Hematopoietic multipotent progenitor cell (in vitro differentiated cells): ENCODE measurements at places on chromosomes 12 and 14. TPM values are rescaled to one million over a fixed set of nuclear protein-coding genes. Genes with fewer than 3 reads are reported as not detected.

DNA sequence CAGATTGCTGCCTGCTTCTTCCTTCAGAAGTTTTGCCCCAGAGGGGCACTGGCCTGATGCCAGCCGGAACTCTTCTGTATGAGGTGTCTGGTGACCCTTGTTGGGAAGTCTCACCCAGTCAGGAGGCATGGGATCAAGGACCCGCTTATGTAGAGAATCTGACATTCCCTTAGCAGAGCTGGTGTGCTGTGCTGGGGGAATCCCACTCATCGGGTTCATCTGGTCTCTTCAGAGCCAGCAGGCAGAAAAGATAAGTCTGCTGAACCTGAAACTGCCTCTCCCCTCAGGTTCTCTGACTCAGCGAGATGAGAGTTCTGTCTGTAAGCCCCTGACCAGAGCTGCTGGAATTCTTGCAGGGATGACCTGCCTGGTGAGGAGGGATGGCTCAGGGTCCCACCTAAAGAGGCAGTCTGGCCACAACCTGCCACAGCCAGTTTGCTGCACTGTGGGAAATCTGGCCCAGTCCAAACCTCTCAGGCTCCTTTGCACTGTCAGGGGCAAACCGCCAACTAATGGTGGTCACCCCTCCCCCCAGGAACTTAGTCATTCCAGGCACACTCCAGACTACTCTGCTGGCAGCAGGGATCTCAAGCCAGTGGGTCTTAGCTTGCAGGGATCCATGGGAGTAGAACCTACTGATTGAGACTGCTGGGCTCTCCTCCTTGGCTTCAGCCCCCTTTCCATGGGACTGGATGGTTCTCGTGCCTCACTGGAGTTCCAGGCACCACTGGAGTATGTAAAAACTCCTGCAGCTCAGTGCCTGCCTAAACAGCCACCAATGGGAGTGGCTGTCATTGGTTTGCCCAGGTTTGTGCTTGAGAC, 4.1 kb downstream of the CLEC2D start:
- DNase-seq = peak; percentile 66

- no peak for DNase-seq
Measured at GRCh38 chr12:15752785-15753184, 36.4 kb downstream of the EPS8 start.

- DNase-seq = peak; percentile 70
Measured at GRCh38 chr12:57836442-57837375, 9.8 kb downstream of the CTDSP2 start.

DNA sequence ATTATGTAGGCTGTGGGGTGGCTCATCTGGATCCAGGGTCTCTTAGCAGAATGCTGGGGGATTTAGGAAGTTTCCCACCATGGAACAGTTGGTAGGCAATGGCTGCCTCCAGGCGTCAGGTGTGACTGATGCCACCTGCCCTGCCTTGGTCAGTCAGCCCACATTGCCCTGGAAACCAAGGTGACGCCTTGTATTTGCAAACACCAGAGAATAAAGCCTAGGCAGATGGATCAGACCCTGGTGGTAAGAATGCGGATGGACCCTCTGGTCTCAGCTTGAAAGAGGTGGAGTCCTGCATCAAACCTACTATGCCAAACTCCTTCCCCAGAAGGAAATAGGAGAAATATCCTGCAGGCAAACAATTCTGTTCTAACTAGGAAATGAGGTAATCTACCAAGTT, 38.2 kb downstream of the NCKAP5L start:
- no peak for DNase-seq

DNA sequence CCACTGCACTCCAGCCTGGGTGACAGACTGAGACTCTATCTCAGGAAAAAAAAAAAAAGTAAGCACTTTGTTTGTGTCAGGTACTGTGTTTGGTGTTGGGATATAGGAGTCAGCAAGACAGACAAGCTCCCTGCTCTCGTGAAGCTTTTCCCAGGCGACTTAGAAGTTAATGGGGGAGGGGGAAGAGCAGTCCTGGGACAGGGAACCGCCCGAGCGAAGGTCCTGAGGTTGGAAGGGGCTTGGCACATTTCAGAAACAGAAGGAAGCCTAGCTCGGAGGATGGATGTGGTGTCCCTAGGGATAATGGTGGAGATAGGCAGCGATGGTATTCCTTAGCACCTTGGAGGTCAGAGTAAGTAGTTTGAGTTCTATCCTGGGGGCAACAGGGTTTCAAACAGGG, 8.5 kb upstream of the COX6A1 start:
- DNase-seq = no peak

DNA sequence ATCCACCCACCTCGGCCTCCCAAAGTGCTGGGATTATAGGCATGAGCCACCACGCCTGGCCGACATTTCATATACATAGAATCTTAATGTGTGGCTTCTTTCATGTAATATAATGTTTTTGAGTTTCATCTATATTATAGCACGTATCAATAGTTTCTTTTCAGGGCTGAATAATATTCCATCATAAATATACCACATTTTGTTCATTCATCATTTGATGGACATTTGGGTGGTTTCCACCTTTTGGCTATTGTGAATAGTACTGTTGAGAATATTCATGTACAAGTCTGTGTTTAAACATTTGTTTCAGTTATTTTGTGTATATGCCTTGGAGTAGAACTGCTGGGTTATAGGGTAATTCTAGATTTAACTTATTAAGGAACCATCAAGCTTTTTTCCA, 12.0 kb downstream of the ACVR1B start:
- no peak for DNase-seq

GRCh38 chr14:55136885-55137786, 8.1 kb downstream of the LGALS3 start:
- no peak for DNase-seq

- DNase-seq = no peak
Measured at GRCh38 chr14:93381644-93382043, 34.7 kb downstream of the COX8C start.

GRCh38 chr12:14471497-14471896, 96.2 kb downstream of the PLBD1 start:
- DNase-seq = no peak

DNA sequence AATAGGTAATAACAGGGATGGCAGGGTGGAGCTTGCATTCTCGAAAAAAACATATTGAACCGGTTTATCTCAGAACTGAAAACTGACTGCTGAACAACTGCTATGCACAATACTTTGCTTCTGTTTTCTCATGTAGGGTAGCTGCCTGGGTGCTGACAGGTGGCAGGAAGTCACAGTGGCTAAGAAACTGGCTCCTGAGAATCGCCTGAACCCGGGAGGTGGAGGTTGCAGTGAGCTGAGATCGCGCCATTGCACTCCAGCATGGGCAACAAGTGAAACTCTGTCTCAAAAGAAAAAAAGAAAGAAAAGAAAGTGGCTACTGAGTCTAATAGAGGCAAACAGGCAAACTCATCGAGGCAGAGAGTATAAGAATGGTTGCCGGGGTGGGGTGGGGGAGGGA, 113.1 kb downstream of the CCDC60 start:
- DNase-seq = no peak

GRCh38 chr12:132061197-132061596, 82.9 kb downstream of the DDX51 start:
- DNase-seq = no peak

LRRC43 gene
- total RNA-seq = 1.1 TPM

OTOGL gene
- under 0.01 TPM for total RNA-seq

PRIMA1 gene
- not detected for total RNA-seq

PIWIL1 gene
- total RNA-seq = not detected

RASSF9 gene
- total RNA-seq = 0.27 TPM
